Activated effector memory CD4-positive, alpha-beta T cell treated with Interleukin-2 at 50 U/mL for 16 hours (primary cell): ENCODE measurements at places on chromosomes 3 and 15.

DNA sequence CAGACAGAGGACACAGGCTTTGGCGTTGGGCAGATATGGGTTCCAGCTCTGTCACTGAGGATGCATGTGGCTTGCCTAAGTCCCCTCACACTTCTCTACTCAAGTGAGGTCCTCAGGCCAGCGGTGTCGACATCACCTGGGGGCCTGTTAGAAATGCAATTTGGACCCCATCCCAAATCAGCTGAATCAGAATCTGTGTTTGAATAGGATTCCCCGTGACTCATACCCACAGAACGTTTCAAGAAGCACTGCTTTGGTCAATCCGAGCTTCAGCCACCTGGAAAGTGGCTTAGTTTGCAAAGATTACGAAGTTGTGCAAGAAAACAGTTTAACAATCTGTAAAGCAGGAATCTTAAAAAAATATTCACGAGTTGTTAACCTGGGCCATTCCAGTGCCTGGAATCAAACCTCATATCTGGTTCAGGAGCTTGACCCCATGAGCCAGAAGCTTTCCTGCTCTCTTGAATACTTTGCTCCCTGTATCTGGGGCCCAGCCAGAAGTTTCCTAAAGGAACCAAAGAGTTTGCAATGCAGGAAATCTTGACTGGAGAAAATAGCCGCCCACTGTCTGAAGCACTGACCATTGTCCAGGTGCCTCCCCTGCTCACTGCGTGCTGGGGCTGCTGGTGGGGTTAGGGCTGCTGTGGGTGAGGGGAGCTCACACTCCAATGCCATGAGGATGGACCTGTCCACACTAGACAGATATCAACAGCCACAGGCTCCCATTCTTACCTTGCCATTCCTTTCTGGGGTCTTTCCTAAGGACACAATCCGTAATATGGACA is 208.5 kb upstream of the LINGO1 start:
- DNase-seq: no peak

GRCh38 chr15:64464276-64465005 is 4.1 kb downstream of the ZNF609 start:
- no peak for DNase-seq

GRCh38 chr3:153484842-153485241 is 322.8 kb downstream of the RAP2B start:
- no peak for DNase-seq

DNA sequence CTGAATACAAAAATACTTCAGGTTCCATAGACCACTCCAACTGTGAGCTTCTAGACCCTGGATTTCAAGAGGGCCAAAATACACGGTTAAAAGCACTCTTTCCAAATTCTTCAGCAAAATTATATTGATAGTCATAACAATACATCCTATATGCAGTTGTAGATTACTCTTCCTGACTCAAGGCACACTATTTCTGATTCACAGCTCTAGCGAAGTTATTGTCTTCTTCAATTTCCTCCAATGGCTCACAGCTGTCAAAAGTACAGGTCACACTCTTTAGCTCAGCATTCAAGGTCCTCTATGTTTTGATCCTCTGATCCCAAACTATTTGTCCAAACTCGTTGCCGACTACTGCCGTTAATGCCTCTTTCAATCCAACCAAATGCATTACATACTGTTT is 13.5 kb upstream of the CCDC80 start:
- no peak for DNase-seq

DNA sequence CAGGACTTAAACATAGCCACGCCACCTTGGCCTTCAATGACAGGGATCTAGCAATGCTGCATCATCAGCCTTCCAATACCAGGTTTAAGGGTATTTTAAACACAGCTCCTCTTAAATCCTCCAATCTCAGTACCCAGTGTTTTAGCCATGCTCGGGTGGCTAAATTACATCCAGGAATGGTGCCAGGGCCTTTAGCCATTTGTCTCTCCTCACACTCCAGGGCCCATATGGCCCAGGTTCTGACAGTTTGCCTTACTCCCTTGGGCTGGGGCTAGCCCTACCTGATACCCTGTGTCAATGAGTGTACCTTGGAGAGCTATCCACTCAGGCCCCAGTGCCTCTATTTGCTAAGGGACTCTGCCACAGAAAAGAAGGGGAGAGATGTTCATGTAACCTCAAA is 29.4 kb downstream of the ZNF589 start:
- no peak for DNase-seq

DNA sequence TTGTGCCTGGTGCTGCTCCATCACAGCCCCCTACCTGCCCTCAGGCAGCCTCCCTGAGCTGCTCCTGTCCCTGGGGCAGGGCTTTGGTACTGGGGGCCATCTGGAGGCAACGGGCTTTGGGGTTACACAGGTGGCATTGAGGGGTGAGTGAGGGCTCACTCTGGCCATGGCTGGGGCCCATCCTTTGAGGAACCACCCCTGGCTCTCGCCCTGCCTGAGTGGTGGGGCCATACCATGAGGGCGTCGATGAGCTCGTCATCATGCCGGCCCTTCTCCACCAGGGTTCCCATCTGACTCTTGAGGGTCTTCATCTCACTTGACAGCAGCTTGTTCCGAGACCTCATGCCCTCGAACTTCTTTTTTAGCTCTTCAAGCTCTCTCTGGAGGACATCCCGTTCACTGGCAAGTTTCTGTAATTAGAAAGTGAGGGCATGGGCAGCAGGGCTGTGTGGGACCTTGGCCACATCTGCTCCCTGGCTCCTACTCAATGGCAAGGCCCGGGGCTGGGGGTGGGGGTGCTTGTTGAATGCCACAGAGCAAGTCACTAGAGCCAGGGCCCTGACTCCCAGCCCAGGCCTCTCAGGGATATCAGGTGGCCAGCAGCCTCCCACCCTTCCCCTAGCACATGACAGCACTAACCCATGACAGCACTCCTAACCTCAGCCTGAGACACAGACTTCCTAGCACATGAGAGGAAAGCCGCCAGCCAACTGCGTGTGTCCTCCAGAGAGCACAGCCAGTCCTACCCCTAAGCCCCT is 33.5 kb downstream of the CCDC13 start:
- DNase-seq: no peak

DNA sequence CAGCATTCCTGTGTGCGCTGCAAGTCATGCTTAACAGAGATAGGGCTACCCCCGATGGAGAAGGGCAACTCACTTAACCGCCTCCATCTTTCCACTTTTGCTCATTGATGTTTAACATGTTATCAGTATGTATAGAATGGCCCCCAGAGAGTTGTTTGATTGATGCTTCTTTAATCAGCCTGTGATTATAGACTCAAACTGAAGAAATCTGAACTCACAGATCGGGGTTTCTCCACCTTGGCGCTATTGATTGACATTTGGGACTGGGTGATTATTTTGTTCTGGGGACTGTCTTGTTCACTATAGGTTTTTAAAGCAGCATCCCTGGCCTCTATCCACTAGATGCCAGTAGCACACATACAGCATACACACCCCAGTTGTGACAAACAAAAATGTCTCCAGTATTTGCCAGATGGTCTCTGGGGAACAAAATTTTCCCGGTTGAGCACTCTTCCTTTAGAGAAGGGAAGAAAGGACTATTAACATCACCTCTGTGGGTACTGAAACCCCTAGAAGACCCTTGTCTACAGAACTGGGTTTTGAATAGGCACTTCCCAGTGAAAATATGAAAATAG is 54.4 kb downstream of the LARS2 start:
- no peak for DNase-seq
